GM03348 (cell line): ENCODE measurements at places on chromosomes 4 and X.

DNA sequence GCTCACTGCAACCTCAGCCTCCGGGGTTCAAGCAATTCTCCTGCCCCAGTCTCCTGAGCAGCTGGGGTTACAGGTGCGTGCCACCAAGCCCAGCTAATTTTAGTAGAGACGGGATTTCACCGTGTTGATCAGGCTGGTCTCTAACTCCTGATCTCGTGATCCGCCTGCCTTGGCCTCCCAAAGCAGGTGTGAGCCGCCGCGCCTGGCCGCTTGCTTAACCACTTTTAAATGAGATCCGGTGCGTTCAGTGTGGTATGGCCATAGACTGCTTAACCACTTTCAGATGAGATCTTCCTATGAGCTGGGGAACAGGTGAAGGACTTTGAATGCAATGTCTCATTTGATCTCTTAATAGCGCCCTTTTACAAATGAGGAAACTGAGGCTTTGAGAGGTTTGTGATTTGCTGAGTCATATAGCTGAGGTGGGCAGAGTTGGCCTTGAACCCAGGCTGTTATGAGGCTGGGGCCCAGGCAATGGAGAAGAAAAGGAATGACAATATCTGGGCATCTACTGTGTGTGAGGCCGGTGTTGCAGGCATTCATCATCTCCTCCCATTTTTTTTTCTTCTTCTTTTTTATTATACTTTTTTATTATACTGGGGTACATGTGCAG lies 41.9 kb upstream of the NSG1 start:
- no peak for DNase-seq

- DNase-seq, result no peak
Observed at GRCh38 chr4:164935363-164935762, 42.1 kb downstream of the TRIM61 start.

GRCh38 chr4:7424553-7425111 lies 10.1 kb downstream of the PSAPL1 start:
- no peak for DNase-seq

GRCh38 chr4:89836897-89837384 lies at the start of gene SNCA:
Gene SNCA (minus strand): TSS chr4:89837161. CDS start chr4:89835667, 1,494 bp downstream.
- DNase-seq, result peak; percentile 55

- no peak for DNase-seq
Observed at GRCh38 chr4:3307060-3307459, 14.2 kb downstream of the RGS12 start.

DNA sequence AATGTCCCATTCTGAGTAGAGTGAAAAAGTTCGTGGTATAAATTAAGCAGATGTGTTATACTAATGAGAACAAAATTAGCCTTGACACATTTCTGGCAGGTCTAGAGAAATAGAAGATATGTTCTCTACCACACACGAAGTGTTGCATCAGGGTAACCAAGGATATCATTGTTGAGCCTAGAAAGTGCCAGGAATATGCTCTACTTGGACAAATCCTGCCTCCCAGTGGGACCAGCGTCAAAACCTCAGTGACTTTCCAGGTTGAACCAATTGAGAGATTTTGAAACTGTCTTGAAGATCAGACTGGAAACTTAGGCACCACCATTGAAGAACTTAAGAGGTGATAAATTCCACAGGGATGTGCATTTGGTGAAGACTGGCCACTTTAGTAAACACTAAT lies 115.9 kb downstream of the HPGD start:
- no peak for DNase-seq
